ENCODE measurements at places on chromosomes 1 and 21.

DNA sequence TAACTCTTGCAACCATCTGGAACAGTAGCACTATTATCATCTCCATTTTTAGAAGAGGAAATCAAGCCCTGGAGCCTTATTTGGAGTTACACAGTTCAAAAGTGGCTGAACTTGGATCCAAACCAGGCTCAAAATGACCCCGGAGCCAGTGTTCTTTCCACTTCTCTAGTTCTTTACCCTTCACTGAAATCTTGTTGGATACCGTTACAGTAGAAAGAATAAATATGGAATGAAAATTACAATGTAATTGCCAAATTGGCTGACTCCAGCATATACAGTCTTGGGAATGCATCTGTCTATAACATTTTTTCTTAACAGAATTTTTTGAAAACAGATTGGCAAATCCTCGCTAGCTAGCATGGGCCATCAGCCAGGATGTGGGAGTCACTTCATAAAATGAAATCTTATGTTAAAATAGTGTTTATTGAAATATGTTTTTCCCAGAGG is 261.4 kb downstream of the CTH start:
- no peak for DNase-seq

DNA sequence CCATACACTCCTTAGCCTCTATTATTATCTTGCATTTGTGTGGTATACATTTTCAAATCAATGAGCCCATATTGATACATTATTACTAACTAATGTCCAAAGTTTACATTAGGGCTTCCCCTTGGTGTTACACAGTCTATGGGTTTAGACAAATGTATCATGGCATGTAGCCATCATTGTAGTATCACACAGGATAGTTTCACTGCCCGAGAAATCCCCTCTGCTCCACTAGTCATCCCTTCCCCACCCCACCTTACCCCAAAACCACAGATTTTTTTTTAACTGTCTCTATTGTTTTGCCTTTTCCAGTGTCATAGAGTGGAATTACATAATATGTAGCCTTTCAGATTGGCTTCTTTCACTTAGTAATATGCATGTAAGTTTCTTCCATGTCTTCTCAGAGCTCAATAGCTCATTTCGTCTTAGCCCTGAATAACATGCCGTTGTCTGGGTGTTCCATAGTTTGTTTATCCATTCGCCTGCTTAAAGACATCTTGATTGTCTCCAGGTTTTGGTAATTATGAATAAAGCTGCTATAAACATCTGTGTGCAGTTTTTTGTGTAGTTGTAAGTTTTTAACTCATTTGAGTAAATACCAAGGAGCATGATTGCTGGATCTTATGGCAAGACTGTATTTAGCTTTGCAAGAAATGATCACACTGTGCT is 86.4 kb upstream of the LYST start:
- no peak for DNase-seq

- DNase-seq = no peak
Measured at GRCh38 chr1:42334240-42335049, 590 bp downstream of the FOXJ3 start.

DNA sequence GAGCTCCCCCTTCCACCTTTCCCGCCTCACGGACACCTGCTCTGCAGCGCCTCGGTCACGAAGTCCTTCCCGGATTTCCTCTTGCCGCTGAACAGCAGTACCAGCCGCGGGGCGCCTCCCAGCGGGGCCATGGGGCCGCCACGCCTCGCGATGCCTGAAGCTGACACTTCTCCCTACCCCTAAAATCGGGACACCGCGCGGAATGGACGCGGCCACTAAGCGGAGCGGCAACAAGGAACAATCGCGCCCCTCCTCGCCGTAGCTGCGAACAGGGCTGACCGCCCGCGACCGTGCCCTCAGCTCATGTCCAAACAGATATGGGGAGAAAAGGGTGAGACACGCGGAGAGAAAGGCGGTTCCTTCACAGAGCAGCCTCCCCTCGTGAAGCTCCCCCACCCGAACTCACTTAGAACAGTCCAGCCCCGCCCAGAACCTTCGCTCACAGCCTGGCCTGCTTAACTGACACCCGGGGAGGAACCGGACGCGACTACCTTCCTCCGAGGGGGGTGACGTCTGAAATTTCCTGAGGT is at the start of gene PMVK:
Gene PMVK (minus strand): TSS at position 165 of the 530 bp plus-strand sequence. CDS start 34 bp downstream, at position 131.
- DNase-seq = peak; percentile 93

DNA sequence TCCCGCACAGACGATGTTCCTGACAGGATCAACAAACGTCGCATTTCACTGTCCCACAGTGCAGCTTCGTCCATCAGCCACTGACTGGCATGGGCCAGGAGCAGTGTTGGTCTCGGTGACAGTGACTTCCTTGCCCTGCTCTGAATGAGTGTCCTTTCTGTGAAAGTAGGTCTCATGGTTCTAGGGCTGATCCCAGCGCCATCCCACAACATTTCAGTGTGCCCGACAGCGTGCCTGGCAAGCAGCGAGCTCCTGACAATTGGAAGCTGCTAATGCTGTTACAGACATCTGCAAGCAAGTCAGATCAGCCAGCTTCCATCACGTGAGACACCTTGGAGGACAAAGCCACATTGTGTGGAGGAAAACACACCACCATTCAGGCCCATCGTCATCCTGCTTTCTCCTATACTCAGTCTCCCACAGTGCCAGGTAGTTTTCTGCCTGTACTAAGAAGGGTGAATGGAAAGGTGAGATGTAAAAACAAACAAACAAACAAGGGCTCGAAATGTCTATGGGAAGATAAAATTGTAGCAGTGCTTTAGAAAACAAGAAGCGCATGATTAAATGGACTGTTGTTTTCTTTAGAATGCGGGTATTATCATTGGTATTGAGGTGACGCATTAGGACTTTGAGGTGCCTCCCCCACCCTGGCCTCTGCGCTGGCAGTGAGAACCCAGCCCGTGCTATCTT is 21.9 kb downstream of the ERRFI1 start:
- DNase-seq = no peak

- DNase-seq = no peak
Measured at GRCh38 chr1:75126611-75127101, 7.5 kb upstream of the LHX8 start.

DNA sequence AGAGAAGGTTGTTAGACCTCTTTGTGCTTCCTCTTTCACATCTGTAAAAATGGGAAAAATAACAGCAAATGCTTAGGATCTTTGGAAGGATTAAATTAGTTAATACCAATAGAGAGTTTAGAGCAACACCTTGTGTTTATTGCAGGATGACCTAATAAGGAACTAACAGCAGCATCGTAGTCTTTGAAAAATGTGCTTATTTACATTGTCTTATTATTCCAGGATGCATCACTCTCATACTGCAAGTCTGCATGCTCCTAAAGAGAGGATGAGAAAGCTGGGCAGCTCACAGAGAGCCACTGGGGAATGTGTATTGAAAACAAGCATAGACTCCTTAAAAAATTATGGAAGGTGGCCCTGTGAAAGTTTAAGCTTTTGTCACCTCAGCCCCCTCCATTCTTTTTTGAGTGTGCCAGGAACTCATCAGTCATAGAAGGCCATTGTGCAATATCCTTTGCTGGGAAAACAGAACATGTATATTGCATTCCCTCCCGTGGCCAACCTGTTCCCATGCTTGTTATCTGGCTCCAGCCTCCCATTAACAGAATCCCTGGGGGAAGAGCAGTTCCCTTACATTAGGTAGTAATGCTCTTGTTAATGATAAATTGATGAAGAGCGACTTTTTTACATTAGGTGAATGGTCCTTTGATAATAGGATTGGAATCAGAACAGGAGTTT is 180.7 kb downstream of the ZNF326 start:
- DNase-seq = no peak

- DNase-seq = no peak
Measured at GRCh38 chr1:173057984-173058383, 7.2 kb upstream of the TNFSF18 start.

DNA sequence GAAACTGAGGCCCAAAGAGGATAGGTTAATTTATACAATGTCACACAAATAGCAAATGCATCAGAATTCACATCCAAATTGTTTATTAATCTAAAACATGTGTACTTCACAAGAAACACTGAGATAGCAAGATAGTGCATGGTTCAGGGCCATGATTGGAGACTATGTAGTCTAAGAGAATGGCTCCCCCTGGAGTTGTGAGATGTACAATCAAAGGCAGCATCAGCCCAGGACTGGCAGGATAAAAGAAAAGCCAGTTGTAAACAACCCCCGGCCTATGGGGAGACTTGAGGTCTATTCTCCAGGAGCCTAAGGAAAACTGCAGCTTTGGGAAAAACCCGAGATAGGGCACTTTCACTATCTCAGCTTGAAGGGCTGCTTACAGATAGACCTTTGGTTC is 511.0 kb downstream of the OMA1 start:
- DNase-seq = no peak

DNA sequence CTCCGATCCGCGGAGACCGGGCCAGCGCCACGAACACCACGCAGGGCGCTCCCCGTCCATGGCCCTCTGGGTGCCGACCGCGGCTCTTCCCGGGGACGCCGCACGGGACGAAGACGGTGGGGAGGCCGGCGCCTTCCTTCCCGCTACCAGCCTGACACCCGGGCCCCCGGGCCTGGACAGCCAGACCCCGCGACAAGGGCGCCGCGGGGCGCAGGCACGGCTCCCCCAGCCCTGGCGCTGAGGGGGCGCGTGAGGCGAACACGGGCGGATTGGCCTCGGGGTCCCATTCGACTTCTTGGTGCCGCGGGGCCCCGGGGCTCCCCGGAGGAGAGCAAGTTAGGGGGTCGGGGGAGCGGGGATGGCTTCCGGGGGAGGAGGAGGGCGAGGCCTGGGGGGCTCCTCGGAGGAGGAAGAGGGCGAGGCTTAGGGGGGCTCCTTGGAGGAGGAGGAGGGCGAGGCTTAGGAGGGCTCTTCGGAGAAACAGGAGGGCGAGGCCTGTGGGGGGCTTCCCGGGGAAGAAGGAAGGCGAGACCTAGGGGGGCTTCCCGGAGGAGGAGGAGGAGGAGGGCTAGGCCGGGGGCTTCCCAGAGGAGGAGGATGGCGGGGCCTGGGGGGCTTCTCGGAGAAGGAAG is 537 bp upstream of the KLHL17 start:
- DNase-seq = no peak

GRCh38 chr1:222060210-222060916 is 318.5 kb upstream of the DUSP10 start:
- no peak for DNase-seq

- peak; percentile 52 for DNase-seq
Measured at GRCh38 chr21:17949421-17949820, 130.3 kb upstream of the C21orf91 start.

DNA sequence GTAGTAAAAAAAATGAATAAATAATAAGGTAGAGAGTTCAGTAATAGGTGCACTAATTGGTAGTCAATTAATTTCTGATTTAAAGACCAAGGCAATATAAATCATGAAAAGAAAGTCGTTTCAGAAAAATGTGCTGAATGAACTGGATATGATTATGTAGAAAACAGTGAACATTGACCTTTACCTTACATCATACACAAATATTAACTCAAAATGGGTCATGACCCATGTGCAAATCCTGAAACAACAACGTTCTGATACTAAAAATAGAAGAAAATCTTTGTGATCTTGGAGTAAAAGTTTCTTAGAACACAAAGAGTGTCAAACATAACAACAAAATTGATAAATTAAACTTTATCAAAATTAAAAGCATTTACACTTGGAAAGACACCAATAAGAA is 39.1 kb downstream of the COL11A1 start:
- no peak for DNase-seq

DNA sequence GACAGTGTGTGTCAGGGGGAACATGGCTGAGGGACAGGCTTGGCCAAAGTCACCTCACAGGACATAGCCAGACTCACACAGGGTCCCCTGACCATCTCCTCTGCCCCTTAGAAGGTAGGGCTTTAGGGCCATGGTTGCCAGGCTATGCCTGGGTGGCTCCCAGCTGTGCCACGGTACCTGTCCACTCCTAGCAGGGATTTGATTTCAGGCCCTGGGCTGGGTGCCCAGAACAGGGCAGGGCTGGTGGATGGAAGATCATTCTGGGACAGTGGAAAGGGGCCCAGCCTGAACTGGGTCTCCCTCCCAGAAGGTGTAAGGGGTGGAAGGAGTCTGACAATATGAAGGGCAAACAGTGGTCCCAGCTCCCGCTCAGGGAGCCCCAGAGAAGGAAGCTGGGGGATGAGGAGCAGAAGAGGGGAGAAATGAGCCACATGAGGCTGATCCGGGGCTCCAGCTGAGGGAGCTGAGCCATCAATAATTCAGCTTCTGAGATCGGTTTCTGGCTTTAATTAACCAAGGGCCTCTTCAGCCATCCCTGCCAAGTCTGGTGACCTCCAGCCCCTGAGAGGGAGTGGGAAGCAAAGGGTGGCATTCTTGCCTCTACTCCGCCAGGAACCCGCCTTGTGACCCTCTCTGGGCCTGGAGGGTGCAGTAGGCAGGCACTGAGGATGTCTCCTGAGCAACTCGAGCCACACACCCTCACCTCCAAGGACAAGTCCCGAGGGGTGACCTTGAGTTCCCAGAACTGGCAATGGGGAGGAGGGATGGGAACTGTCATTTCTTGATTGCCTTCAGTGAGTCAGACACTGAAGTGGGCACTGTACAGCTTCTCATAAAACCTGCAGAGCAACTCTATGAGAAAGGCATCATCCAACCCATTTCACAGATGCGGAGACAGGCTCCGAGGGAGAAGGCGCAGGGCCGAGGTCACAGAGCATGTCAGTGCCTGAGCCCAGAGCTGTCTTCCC is 2.1 kb downstream of the CD164L2 start:
- DNase-seq = no peak

DNA sequence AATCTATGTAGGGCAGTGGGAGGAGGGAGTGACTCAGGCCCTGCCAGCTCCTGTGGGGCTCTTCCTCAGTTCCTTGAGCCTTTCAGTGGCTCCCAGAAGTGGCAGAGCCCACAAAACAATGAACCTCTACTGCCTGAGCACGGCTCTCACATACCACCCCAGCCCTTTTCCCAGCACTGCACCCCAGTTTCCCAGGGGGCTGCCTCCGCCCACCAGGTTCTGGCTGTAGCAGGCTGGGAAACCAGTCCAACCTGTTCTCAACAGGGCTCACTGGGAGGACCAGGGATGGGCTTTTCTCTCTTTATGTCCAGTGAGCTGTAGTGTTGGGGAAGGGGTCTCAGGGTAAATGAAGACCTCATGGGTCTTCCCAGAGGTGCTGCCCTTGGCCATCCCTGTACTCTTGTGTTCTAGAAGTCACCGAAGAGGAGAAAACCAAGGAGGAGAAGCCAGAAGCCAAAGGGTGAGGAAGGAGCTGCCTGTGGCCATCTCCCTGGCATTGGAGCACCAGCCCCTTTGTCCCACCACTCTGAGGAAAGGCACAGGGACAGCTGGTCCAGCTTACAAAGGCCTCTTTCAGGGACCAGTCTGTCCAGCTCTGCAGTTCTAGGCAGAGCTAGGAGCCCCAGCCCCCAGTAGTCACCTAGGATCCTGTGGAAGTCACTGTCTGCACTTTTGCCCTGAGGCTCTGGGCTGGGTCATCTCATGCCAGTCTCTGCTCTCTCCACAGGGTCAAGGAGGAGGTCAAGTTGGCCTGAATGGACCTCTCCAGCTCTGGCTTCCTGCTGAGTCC is 3.5 kb downstream of the MARCKSL1 start:
- DNase-seq = no peak

GRCh38 chr1:64734287-64734652 is 10.6 kb upstream of the RAVER2 start:
- DNase-seq = no peak

All from LNCaP clone FGC (cell line).